T follicular helper cell (primary cell): ENCODE measurements at places on chromosomes 7 and 10.

GRCh38 chr7:30465046-30465810 is 13.4 kb downstream of the NOD1 start:
- DNase-seq = no peak

- no peak for DNase-seq
Observed at GRCh38 chr10:118827053-118827452, 72.3 kb upstream of the CACUL1 start.

DNA sequence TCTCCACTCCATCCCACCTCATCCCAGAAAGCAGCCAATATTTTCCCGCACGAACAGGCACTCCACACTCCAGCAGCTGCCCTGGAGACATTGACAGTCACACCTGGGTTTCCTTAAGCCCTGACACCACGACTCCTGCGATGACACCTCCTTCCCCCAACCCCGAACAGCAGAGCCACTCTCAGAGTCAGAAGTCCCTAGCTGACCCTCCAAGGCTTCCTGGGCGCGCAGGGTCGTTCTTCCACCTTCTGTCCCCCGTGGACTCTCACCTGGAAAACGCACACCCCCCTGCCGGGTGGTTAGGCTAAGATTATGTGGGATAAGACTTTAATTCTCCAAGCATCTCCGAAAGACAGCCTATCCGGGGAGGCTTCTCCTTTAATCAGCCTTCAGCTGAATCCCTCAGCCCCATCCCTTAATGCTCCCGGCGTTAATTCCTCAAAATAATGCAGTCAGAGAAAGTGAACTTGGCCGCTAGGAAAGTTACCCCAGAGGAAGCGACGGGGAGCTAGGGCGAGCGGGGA is 1.1 kb downstream of the DENND11 start:
- DNase-seq = no peak

- DNase-seq = no peak
Observed at GRCh38 chr7:27553273-27553672, 109.4 kb downstream of the HIBADH start.

DNA sequence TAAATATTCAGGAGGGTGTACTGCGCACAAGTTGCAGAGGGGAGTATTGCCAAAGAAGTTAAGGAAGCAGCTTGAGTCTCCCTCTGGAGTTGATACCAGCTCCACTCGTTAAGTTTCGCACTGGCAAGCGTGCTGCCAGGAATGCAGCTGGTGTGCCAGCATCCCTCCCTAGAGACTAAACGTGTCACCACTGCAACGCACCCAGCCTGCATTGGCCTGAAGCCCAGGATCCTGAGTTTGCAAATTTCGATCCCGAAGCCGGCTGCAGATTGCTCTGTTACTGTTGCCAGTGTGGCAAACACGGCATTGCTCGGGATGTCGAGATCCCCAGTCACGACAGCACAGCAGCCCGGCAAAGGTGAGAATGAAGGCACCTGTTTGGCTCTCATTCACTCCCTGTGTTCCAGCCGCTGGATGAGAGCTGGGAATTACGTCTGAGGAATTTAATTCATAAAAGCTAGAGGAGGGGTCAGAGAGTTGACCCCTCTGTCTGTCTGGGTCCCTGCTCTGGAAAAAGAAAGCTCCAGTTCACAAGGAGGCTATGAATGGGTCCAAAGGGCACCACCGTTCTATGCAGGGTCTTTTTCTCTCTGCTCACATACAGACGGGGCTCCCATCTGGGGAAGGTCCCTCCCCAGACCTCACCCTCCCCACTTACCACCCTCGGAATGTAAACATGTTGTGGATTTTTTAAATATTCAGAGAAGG is 61.0 kb downstream of the NRP1 start:
- no peak for DNase-seq

DNA sequence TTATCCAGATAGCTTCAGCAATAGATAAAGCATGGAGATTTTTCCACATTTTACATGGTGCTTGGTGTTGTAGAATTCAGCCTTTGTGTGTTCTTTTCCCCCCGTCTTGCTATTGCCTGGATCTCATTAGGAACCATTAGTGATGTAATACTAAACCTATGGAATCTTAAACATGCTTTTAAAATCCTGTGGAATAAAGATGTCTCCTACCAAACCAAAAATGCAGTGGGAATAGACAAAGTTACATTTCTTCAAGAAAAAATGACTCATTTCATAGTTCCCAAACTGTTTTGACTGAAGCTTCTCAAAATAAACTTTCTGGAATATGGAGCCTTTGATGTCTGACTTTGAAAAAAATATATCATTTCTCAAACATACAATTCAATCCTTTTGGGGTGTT is 44.0 kb downstream of the CALD1 start:
- DNase-seq = no peak

GRCh38 chr10:70893227-70894006 is 5.1 kb upstream of the PCBD1 start:
- no peak for DNase-seq

DNA sequence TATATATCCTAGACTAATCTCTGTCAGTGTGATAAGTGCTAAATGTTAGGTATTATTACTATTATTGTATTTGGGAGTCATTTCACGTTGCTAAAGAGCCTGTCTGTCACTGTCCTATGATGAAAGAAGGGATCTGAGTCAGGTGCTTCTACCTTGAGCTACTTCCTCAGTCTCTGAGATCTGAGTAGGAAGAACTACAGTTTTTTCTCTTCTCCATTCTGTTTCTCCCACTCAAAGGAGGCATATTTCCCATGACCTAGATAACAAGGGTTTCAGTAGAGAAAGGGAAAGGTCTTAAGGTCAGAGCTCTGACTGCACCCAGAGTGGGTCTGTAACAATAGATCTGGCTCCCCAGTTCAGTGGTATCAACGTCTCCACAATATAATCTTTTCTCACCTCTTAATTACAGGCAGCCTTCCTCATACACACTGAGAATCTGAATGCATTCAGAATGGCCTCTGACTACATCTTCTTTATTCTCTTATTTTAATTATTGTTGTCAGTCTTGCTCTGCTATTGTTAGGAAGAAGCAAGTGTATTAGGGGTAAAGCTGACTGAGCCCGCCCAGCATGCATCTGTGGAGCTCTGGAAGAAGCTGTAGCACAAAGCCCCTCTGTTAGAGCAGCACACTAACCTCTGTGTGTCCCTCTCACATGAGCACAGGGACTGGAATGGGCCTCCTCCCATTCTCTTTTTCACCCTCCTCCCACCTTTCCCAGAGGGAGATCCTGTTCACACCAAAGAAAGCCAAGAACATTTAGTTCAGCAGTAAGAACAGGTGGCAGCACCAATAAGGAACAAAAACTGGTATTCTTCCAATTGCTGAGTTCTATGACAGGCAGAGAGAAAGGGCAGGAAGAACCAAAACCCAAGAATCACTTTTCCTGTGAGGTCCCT is 38.1 kb downstream of the USP54 start:
- DNase-seq = no peak

DNA sequence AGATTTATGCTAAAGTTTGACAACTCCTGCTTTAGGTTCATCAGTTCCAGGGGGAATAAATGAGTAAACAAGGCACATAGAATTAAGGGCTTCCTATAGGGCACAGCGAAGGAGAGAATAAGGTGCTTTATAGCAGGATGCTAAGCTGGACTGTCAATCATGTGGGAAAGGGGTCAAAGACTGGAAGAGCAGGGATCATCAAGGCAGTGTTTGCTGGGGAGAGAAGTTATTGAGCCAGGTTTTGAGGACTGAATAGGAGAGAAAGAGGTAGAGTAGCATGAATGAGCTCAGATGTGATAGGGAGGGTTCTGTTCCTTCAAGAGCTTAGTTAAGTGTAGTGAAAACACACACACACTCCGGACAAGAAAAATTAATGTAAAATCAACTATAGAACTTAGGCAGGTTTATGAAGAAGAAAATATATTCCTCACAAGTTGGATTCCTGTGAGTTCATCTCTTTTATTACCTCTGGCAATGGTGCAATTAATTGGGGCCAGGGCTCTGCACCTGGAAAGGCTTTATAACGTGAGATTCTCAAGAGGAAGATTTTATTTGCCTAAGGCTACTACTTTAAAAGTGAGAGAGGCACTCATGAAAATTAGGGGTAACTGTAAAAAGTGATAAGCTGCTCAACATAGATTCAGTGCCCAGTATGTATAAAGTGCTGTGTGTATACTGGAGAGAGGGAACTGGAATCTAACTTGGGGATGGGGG is 222.4 kb downstream of the AUTS2 start:
- no peak for DNase-seq

DNA sequence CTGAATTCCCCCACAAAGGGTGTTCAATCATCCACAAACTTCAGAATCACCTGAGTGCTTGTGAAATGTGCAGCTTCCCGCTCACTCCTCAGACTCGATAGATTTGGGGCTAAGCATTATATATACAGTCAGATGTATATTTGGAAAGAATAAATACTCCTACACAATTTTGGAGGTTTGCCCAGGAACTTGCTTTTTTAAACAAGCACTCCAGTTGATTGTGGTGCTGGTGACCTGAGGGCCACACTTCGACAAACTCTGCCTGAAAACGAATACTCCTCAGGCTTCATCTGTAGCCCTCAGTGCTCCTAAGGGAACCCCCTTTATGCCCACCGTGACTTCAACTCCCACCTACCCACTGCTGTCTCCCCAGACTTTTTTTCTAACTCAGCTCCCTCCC is 211.6 kb downstream of the INHBA start:
- DNase-seq = no peak

DNA sequence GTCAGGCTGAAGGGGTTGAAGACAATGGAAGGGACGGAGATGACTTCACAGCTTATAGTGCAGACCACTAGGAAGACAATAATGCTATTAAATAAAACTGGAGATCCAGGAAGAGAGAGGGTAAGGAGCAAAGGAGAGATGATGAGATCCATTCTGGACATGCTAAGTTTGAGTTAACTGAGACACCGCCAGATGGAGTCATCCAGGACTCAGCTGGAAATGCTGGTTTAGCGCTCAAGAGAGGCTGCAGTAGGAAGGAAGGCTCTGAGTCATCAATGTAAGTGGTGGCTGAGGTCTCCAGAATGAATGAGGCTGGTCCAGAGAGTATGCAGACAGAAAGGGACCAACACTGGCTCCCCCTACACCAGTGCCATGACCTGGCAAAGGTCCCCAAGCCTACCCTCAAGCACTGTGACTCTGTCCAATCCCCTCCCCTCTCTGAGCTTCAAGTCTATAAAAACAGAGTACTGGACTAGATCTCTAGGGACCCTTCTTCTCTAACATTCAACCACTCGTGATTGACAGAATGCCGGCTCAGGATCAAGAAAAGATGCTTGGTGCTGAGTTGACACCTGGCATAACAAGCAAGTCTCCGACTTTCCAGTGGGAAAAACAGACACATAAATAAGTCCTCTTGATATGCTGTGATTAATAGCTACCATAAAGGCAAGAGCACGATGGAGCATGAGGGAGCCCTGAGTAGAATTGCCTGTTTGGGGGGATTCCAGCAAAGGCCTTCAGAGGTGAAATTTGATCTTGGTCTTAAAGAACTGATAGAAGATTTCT is 8.9 kb downstream of the GFRA1 start:
- no peak for DNase-seq

- no peak for DNase-seq
Observed at GRCh38 chr7:26441611-26442277, 150.1 kb downstream of the SNX10 start.
